H9 (cell line): ENCODE measurements at places on chromosomes 2 and 18. TPM values are rescaled to one million over a fixed set of nuclear protein-coding genes. Genes with fewer than 3 reads are reported as not detected.
A peak's percentile ranks its signal among the peaks of the same experiment; 100 is the strongest.

The GATA6 gene
- 0.04 TPM in 1 of 2 replicates, not detected in the other for total RNA-seq

DNA sequence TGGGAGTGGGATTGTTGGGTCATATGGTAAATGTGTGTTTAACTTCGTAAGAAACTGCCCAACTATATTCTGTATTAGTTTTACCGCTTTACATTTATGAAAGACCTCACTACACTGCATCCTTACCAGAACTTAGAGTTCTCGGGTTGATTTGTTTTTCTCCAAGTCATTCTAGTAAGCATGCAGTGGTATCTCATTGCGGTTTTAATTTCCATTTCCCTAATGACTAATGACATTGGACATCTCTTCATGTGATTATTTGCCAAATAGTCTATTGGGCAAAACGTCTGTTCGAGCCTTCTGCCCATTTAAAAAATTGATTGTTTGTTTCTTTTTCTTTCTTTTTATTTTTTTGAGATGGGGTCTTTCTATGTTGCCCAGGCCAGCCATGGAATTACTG is 6.8 kb downstream of the FBLN7 start:
- no peak for DNase-seq
- peaks cover 12% of the 10 kb centered on the region for H3K27me3 ChIP-seq
- H3K4me1 ChIP-seq: no peaks in the 10 kb centered on the region
- H3K27ac ChIP-seq: no peak overlapping the region

DNA sequence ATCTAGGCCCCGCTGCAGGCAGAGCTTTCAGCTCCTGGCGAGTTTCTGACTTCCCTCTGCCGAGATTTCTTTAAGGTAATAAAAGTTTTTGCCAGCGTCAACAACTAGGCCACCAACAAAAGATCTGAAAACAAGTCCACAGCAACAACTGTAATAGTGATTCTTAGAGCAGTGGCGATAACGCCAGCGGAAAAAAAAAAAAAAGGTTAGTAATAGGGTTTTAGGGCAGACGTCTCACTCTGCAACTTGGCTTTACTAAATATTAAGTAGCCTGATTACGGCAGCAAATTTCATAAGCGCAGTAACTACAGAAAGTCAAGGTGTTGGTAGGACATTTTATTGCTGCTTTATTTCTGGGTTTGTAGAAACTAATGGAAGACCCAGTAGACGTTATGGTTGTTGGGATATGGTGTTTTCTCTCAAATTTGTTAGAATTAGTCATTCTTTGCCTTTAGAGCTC is 481 bp downstream of the SLC30A6 start:
- H3K36me3 ChIP-seq: peaks cover 12% of the 10 kb centered on the region
- H3K27ac ChIP-seq: peak overlapping the region; percentile 71

DNA sequence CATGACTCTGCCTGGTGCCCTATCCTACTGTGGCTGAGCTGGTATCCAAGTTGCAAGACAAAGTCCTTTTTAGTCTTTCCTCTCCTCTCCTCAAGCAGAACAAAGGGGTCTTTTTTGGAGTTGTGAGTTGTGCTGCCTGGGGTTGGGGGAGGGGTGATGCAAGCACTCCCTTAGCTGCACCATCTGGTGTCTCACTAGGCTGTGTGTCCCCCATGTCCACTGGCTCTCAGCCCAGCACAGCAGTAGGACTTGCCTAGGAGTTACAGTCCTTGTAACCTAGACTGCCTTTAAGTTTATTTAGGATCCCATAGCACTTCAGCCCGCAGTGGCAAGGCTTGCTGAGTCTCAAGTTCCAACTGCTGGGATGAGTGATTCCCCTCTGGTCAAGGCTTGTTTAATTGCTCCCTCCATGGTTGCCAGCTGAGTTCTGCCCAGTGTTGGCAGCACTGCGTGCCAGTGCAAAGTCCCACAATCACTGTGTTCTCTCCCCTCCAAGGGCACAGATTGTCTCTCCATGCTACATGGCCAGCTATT is 13.2 kb upstream of the ILKAP start:
- H3K36me3 ChIP-seq: no peaks in the 10 kb centered on the region
- H3K27me3 ChIP-seq: no peaks in the 10 kb centered on the region
- no peaks in the 10 kb centered on the region; the same call in 1 of the 2 replicates for H3K4me1 ChIP-seq

DNA sequence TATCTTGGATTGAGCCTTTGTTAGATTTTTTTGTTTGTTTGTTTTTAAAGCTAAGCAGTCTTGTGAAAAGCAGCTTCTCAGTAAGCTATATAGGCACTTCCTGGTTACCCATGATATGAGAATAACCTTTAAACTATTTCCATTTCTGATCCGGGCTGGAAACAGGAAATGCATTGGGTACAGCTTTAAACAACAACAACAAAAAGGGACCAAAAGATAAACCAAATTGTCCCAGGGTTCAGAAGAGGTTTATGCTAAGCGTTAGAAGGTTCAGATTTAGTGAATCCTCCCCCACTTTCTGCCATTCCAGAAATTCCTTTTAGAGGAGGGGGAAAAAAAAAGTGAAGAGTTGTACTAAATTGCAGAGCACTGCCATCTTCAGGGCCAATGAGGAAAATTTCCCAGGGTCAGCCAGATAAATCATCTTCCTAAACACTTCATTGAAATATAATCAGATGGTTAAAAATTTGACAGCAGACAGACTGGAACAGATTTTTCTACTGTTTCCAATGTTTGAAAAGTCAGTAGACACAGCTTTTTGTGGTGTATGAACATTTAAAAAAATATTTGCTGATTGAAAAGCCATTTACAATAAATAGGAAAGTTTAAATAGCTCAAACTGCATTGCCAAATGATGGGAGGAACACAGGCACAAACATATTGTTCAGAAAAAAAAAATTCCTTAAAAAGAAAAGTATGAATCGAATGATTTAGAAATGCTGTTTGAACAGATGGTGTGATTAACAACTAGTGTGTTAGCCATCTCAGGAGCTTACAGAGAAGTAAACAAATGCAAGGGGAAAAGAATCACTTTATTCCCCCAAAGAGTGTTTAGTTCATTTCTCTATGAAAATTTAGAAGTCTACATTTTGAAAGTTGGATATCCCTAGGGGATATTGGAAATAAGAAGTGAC is 189.9 kb upstream of the TANK start:
- H3K27ac ChIP-seq: peak overlapping the region; percentile 81
- H3K4me1 ChIP-seq: no peaks in the 10 kb centered on the region
- no peaks in the 10 kb centered on the region for H3K27me3 ChIP-seq
- DNase-seq: peak; percentile 46
- no peak overlapping the region for H3K4me3 ChIP-seq

The SCYGR6 gene
- not detected in 2 replicates for total RNA-seq

The NFATC1 gene
- 5.3 and 5.5 TPM in 2 replicates for total RNA-seq

The ANKRD30B gene
- total RNA-seq: not detected in 2 replicates

The ANKRD44 gene
- 1.8 and 1.9 TPM in 2 replicates for total RNA-seq

DNA sequence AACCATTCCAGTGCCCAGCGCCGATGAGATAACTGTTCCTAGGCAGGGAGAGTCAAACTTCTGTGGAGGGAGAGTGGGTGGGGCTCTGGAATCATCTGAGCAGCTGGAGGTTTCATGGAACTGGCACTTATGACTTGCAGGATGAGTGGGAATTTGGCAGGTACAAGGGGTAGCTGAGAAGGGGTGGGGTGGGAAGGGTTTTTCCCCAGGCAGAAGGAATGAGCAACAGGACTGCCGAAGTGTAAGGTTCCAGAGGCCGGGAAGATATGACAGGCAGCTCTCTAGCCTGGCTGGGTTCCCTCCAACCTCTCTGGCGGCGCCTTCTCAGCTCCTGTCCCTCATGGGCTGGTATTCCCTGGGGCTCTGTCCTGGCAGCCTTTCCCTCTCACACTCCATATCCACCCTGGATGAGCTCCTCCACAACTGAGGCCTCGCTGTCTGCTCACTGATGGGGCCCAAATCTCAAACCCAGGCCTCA is 2.5 kb upstream of the TET3 start:
- H3K4me1 ChIP-seq: peaks cover 13% of the 10 kb centered on the region; the same call in 1 of the 2 replicates
- H3K27ac ChIP-seq: no peak overlapping the region
- H3K36me3 ChIP-seq: peaks cover 9% of the 10 kb centered on the region
- peak overlapping the region; percentile 84 for H3K4me3 ChIP-seq

The HAAO gene
- total RNA-seq: 5.3 and 6.6 TPM in 2 replicates

DNA sequence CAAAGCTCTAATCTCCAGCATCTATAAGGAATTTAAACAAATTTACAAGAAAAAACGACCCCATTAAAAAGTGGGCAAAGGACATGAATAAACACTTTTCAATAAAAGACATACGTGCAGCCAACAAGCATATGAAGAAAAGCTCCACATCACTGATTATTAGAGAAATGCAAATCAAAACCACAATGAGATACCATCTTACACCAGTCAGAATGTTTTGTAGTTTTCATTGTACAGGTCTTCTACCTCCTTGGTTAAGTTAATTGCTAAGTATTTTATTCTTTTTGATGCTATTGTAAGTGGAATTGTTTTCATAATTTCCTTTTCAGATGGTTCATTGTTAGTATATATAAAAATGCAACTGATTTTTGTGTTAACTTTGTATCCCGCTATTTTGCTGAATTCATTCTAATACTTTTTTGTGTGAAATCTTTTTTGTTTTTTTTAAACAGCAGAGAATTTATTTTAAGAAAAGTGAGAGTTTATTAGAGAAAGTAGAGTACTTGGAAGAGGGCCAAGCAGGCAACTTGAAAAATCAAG is 40.7 kb downstream of the SLC39A10 start:
- DNase-seq: no peak
- no peak overlapping the region for H3K27ac ChIP-seq

The LRRC30 gene
- not detected in 2 replicates for total RNA-seq

DNA sequence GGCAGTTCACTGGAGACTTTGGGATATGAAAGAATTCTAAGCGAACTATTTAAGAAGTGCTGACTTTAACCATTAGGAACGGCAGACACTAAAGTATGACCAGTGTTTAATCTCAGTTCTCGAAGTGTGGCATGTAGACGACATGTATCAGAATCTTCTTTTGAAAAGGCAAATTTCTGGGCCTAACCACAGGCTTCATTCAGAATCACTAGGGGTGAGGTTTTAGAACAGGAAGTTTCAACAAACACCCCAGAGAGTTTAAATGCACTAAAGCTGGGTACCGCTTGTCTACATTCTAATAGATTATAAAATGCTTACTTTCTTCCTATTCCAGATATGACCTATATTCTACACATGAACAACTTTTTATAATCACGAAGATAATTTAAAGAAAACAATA is 180.3 kb downstream of the ANKRD44 start:
- H3K4me1 ChIP-seq: no peaks in the 10 kb centered on the region
- H3K4me3 ChIP-seq: no peak overlapping the region
- H3K27me3 ChIP-seq: no peaks in the 10 kb centered on the region
- H3K36me3 ChIP-seq: no peaks in the 10 kb centered on the region
- H3K27ac ChIP-seq: no peak overlapping the region
- DNase-seq: no peak

DNA sequence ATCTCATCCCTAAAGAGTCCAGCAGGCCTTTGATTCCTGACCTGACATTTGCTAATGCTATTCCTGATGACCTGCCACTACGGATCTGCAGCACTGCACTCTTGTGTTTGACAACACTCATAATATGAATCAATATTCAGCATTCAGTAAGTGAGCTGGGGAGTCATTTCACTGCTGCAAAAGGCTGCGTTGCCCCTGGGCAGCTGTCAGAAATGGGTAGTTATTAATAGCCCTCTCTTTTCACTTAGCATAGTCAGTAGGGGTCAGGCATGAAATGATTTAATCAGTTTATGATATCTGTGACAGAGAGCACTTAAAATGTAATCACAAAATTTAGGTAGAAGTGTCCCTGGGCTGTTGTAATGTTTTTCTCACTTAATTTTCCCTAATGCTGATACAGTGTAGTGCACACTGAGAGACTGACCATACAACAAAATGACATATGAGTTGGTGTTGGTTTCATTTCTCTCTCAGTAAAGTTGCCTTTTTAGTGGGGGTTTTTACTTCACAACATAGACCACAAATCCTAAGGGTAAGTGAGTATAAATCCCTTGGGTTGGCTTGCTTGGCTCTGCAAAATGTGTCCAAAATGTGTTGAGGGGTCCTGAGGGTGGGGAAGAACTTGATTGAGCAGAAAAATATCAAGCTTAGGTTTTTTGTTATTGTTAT is 184.8 kb downstream of the CAMKMT start:
- H3K4me1 ChIP-seq: peaks cover 15% of the 10 kb centered on the region; the same call in 1 of the 2 replicates
- no peaks in the 10 kb centered on the region; the same call in 1 of the 2 replicates for H3K36me3 ChIP-seq
- DNase-seq: no peak
- no peak overlapping the region for H3K27ac ChIP-seq

DNA sequence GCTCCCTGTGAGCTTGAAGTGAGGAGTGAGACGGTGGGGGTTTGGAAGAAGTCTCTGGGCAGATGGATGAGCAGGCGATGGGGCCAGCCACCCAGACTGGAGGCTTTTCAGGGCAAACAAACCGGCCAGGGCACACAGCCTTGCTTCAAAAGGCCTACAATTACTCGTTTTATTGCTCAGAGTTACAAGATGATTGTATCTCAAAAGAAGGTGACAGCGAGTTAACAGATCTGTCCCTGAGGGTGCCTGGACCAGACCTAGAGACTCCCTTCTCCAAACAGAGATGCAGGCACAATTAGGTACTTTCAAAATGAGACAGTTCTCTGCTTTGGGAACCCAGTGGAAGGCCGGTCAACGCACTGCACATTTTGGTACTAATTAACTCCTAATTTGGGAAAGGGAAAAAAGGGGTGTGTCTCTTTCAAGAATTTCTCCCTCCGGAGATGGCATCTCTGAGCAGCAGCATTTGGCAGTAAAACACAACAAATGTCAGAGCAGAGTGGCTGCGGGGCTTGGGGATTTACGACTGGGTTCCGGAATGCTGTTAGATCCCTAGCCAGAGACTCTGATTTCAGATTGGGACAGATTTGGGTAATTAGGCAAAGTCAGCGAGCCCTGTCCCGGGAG is 226.7 kb downstream of the TTC32 start:
- DNase-seq: no peak
- H3K27me3 ChIP-seq: no peaks in the 10 kb centered on the region
- no peak overlapping the region for H3K4me3 ChIP-seq

The PLCD4 gene
- 0.18 and 0.42 TPM in 2 replicates for total RNA-seq

The ST8SIA3 gene
- total RNA-seq: 1.9 and 2.3 TPM in 2 replicates

- peaks cover 8% of the 10 kb centered on the region for H3K36me3 ChIP-seq
- H3K4me3 ChIP-seq: no peak overlapping the region
- H3K27me3 ChIP-seq: no peaks in the 10 kb centered on the region
- DNase-seq: no peak
- no peak overlapping the region for H3K27ac ChIP-seq
These were observed 1354.8 kb upstream of the CDH2 start for GRCh38 chr18:29531746-29532145.

The MYO3B gene
- 0.63 and 0.86 TPM in 2 replicates for total RNA-seq

- H3K27me3 ChIP-seq: no peaks in the 10 kb centered on the region
- H3K36me3 ChIP-seq: no peaks in the 10 kb centered on the region
- H3K27ac ChIP-seq: no peak overlapping the region
These were observed 13.2 kb downstream of the TXNDC2 start for GRCh38 chr18:9898792-9899549.

DNA sequence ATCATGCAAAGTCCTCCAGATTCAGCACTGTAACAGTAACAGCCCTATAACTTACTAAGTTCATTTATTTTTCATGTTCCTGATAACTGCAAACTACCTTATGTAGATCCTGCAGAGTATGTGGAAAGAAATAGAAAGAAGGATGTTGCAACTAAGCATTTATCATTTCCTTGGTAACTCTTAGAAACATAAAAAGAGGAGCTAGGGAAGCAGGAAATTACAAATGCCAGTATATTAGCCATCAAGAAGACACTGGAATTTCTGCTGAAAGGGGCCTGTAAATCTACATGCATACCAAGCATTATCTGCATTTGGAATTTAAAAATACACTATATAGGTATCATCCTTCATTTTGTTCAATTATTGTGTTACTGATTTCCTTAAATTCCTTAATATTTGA is 66.8 kb downstream of the PDE11A start:
- H3K4me1 ChIP-seq: no peaks in the 10 kb centered on the region
- no peaks in the 10 kb centered on the region for H3K27me3 ChIP-seq
- no peak overlapping the region for H3K27ac ChIP-seq
- H3K4me3 ChIP-seq: no peak overlapping the region

- no peaks in the 10 kb centered on the region for H3K4me1 ChIP-seq
- no peak overlapping the region for H3K27ac ChIP-seq
- H3K27me3 ChIP-seq: no peaks in the 10 kb centered on the region
- H3K36me3 ChIP-seq: peaks cover 6% of the 10 kb centered on the region; the same call in 1 of the 2 replicates
These were observed 91.2 kb downstream of the VRK2 start for GRCh38 chr2:58137856-58138255.
